NCI-H187 (cell line): ENCODE measurements at places on chromosomes 4 and X.

DNA sequence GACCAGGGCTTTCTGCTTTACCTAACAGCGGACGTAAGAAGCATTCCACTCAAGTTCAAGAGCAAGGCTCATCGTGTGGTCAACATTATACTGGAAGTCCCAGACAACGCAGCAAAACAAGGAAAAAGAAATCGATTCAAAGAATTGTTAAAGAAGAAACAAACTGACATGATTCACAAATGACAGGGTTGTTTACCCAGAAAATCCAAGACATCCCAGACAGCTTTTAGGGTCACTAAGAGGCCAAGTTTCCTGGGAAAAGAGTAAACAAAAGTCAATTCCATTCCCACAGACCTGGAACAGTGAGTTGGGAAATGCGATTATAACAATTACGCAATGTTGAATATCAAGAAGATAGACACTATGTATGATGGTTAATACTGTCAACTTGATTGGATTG is 21.5 kb upstream of the HTRA3 start:
- no peak for DNase-seq

GRCh38 chr4:150852216-150852615 is 162.9 kb downstream of the LRBA start:
- DNase-seq, result no peak

DNA sequence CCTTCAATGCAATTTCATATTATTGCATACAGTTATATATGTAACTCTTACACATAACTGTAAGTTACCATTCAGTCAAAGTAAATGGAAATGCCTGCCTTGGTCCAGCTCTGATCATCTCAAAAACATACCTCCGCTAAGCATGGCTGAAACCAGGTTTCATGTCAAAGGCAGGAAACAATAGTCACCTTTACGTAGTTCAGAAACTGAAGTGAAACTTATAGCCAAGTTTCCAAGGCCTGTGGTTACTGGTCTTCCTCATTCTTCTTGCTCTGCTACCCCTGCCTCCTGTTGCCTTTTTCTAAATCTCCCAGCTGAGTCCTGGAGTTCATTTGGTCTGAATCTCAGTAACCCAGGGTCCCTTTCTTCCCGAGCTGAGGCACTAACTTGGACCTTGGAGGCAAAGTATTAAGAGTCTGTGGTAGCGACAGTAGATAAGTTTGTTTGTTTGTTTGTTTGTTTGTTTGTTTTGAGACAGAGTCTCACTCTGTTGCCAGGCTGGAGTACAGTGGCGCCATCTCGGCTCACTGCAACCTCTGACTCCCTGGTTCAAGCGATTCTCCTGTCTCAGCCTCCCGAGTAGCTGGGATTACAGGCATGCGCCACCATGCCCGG is 30.8 kb downstream of the DAPP1 start:
- DNase-seq, result no peak

DNA sequence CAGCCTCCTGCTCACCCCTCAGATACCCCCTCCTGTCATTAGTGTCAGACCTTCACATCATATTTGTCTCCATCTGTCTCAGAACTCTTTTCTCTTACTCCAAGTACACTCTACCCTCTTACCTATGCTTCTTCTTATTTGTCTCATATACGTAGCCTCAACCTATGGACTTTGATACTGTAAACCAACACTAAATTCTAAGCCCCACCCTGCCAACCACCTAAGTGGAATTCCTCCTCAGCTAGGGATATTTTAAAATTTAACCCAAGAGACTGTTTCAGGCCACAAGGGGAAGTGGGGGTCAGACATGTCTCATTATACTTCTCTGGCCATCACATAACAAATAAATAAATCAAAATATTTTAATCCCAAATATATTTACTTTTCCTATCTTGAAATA is 778.1 kb upstream of the GRID2 start:
- no peak for DNase-seq

GRCh38 chr4:146382194-146382593 is 139.5 kb downstream of the SLC10A7 start:
- no peak for DNase-seq

- no peak for DNase-seq
These were observed 53.9 kb upstream of the RPS6KA3 start for GRCh38 chrX:20320461-20321159.

- no peak for DNase-seq
These were observed 75.5 kb upstream of the ADRA2C start for GRCh38 chr4:3690551-3691152.

DNA sequence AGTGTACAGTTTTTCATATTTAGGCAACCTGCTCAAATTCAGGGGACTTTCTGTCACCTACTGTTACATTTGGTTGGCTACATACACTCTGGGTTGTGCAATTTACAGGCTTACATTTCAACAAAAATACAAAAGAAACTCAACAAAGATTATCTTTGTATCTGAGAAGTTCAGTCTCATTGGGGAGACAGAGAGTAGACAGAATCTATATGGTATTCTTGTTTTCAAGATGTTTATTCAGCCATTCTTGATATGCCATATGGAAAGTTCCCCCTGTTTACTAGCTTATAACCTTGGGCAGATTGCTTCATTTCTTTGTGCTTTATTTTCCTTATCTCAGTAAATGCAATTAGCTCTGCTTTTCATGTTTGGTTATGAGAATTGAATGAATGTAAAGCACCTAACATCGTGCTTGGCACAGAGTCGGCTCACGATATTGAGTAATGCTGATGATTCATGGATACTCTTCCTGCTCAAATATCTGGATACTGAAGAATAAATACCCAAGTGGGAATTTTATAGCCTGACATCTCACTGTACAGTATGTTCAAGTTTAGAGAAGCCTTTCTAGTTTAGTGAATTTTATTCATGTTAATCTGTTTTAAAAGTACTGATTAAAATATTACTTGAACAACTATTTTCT is 96.5 kb upstream of the PACRGL start:
- DNase-seq, result no peak

DNA sequence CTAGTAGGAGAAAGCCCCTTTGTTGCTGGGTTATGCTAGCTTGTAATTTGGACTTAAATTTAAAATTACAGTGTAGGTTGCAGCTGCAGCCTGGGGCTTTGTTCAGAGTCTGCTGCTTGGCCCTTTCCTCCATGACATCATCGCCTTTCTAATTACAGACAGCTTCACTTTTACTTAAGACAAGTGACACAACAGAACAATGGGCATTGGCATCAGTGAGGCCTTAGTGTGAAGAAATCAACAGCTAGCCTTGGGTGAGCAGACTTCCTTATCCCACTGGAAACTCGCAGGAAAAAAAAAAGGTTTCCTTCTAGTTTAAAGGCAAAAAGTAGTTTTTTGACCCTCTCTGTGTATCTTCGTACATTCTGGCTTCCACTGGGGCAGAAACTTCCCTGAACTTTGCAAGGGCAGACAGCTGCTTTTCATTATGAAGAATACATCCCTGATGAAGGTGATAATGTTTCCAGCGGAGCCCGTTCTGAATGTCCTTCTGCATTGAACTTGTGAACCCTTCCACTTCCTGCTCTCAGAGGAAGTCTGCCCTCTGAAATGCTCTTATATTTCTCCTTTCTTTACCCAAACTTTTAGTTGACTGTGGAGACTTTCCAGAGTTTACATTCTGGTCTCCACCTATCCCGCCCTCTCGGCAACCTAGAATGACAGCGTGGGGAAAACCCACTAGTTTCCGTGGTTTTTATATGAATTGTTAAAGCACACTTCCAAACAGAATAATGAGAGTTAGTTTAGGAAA is 123.2 kb upstream of the FAM9C start:
- DNase-seq, result no peak

DNA sequence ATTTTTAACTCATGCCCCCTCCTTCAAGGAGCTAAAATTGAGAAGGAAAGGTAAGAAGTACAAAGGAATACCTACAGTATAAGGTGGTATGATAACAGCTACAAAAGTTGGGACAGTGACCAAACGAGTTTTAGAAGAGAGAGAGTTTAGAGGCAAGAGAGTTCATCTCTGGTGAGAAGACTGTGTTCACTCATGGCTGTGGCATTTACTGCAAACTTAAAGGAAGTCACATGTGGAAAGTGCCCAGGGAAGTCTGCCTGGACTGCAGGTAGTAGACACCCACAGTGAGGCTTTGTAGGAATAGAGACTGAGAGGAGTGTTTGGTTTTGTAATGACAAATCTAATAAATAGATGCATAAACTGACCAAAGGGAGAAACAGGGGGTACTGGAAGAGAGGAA is 493.5 kb downstream of the IL15 start:
- DNase-seq, result no peak

DNA sequence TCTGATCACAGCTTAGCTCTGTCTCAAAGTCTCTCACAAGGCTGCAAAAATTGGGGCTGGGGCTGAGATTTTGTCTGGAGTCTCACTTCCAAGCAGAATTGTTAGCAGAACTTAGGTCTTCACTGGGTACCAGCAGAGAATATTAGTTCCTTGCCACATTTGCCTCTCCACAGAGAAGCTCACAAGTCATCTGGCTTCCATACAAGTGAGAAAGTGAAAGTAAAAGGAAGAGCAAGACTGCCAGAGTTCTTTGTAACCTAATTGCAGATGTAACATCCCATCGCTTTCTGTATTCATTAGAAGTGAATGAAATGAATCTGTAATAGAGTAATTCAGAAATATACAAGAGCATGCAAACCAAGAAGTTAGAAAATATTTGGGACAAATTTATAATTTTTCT is 624.1 kb upstream of the GNPDA2 start:
- no peak for DNase-seq

- DNase-seq, result no peak
These were observed 127.1 kb upstream of the DCAF8L1 start for GRCh38 chrX:28108186-28108945.

GRCh38 chr4:89158884-89159503 is 47.7 kb downstream of the TIGD2 start:
- peak; percentile 11 for DNase-seq

DNA sequence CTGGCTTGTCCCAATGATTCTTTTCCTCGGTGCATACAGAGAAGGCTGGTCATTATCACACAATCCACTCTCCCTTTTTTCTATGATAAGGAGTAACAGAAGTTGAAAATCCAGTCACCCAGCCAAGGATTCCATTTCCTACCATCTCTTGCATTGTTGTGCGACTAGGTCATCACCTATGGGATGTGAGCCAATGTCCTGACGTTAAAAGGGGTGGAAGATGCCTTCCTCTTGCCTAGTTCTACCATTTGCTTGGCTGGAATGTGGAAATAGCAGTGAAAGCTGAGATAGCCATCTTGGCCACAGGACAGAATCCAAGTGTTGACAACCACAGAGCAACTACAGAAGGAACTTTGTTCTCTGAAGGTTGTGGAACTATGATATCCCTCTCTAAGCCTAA is 132.2 kb upstream of the KIT start:
- DNase-seq, result no peak

GRCh38 chr4:38723726-38724474 is 58.9 kb downstream of the TLR10 start:
- no peak for DNase-seq

DNA sequence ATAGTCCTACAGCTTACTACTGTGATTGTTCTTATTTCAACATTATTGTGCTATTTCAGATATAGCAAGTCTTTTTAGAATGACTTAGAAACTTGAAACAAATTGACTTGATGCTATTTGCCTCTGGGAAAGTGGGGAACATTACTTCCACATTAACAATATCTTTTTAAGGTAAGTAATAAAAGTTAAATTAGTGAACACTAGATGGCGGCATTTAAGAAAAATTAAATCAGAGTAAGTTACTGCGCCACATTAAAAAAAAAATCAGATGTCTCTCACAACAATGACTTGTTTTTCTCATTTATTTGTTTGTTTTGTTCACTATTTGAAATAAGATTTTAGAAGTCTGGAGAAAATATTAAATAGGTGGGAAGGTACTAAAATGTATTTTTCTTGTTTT is 1026.9 kb upstream of the SLIT2 start:
- DNase-seq, result no peak

- DNase-seq, result peak; percentile 27
These were observed 722 bp downstream of the NAAA start for GRCh38 chr4:75939890-75940691.

DNA sequence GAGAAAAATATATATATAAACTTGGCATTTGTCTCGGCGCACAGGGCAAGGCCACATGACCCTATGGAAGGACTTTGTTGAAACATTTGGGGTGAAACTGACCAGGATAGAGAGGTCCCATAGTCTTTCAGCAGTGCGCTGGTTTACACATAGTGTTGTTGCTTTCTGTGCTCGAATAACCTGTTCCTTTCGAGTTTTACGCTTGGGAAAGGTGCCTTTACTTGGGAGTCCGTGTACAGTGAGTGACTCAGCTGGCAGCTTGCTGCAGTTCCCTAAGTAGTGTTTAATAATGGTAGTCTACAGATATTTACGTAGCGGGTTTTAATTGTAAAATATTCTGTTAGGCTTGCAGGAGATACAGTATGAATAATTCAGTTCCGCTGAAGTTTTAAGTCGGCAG is 578 bp downstream of the APOOL start:
- no peak for DNase-seq

- DNase-seq, result peak; percentile 48
These were observed at the start of gene EPHA5 for GRCh38 chr4:65670331-65671031. Gene EPHA5, minus strand, starts transcription at chr4:65670489. Its CDS starts 747 bp downstream, at chr4:65669742.

DNA sequence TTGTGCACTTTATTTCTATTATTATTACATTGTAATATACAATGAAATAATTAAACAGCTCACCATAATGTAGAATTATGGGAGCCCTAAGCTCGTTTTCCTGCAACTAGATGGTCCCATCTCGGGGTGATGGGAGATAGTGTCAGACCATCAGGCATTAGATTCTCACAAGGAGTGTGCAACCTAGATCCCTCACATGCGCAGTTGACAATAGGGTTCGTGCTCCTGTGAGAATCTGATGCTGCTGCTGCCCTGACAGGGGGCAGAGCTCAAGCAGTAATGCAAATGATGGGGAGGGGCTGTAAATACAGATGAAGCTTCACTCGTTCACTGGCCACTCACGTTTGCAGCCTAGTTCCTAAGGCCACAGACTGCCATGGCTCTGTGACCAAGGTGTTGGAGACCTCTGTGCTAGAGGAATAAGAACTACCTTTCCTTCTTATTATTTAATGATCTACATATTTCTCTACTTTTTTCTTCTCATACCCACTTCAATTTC is 492.9 kb upstream of the INTU start:
- no peak for DNase-seq

GRCh38 chr4:73674451-73674919 is 54.2 kb upstream of the RASSF6 start:
- DNase-seq, result no peak

- DNase-seq, result no peak
These were observed 37.9 kb upstream of the HMX1 start for GRCh38 chr4:8909548-8909947.

GRCh38 chrX:88416002-88416401 is 331.0 kb upstream of the CPXCR1 start:
- DNase-seq, result no peak

DNA sequence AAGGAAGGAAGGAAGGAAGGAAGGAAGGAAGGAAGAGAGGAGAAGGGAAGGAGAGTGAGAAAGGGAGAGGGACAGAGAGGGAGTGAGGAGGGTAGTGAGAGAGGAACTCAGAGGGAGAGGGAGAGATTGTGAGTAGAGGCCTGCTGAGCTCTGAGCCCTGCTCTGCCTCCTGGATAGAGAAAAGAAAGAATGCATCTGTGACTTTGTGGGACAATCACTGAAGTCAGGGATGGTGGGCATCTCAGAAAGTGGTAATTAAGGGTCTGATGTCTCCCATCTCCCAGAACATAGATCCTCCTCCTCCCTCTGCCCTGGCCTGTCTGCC is 142.9 kb upstream of the BANK1 start:
- no peak for DNase-seq
